ENCODE measurements at places on chromosomes 1 and 21.
A peak's percentile ranks its signal among the peaks of the same experiment; 100 is the strongest.

GRCh38 chr21:42991992-42992740 is 17.8 kb downstream of the PKNOX1 start:
- DNase-seq: peak; percentile 93

GRCh38 chr1:244675167-244675566 is 22.2 kb downstream of the DESI2 start:
- no peak for DNase-seq

DNA sequence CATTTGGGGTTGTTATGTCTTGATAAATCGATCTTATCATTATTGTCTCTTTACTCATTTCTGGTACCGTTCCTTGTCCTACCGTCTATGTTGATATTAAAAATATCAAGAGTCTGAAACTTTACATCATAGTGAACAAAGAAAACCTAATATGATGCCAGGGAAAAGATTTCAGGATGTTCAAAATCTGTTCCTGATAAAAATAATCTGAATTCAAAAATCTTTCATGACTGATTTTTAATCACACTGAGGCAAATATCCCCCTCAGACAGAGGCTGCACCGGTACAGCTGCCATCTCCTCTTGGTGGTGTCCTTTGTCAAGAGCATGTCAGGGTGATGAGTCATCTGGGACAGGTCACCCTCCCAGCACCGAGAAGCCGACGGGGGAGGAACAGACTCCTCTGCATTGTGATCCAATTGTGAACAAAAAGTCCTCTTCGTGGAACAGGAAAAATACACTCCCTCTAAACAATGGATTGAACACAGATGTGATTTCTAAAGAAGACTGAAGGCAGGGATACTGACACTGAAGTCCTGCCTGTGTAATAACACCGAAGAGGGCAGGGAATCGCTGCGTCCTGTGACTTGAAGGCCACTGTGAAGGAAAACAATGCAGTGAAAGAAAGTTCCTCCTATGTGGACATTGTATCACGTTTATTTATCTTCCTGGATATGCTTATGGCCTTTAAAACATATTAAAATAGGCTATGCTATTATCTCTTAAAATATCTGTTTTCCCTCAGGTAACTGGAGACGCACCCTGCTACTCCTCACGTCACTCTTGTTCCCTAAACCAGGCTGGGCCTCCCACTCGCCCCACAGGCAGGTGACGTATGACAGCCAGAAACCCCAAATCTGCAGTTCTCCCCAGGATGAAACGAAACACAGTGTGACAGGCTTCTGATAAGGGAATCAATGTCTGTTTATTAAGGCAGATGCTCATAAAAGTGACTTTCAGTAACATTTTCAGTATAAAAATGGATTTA is 4.3 kb upstream of the SPATC1L start:
- DNase-seq: peak; percentile 85

GRCh38 chr1:203265541-203265940 is 36.1 kb upstream of the CHIT1 start:
- DNase-seq: no peak

GRCh38 chr1:65049941-65050713 is 83.8 kb upstream of the JAK1 start:
- no peak for DNase-seq

All from fibroblast of pulmonary artery (primary cell).